HT1080 (cell line): ENCODE measurements at places on chromosomes 16 and 17.

GRCh38 chr17:74153456-74153810, 50.0 kb upstream of the RPL38 start:
- no peak for DNase-seq

GRCh38 chr16:15460601-15461000, 26.2 kb downstream of the BMERB1 start:
- no peak for DNase-seq

GRCh38 chr16:22297871-22298733, 893 bp downstream of the POLR3E start:
- peak; percentile 95 for DNase-seq

GRCh38 chr17:56297184-56297583, 143.9 kb downstream of the ANKFN1 start:
- peak; percentile 75 for DNase-seq

DNA sequence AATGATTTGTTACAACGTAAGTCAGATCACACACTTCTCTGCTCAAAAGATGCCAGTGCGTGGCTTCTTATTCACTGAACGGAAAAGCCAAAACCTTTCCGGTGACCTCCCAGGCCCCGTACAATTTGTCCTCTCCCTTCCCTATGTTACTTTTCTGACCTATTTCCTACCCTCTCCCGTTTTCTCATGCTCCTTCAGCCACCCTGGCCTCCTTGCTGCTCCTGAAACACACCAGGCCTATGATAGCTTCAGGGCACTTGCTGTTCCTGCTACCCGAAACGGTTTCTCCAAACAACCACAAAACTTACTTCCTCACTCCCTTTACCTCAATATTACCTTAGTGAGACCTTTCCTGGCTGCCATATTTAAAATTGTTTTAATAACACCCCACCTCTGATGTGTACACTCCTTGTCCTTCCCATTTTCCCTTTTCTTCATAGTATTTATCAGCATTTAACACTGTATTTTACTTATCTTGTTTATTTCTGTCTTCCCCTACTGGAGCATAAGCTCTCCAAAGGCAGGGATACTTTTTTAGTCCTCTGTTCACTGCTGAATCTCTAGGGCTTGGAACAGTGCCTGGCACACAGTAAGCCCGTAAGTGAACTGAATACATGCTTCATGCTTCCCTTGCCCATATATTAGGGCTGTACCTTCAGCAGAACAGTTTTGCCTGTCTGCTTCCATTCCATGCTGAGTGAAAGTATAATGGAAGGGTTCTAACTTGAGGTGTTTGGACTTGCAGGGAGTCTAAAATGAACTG, 10.9 kb upstream of the ARL2BP start:
- no peak for DNase-seq

DNA sequence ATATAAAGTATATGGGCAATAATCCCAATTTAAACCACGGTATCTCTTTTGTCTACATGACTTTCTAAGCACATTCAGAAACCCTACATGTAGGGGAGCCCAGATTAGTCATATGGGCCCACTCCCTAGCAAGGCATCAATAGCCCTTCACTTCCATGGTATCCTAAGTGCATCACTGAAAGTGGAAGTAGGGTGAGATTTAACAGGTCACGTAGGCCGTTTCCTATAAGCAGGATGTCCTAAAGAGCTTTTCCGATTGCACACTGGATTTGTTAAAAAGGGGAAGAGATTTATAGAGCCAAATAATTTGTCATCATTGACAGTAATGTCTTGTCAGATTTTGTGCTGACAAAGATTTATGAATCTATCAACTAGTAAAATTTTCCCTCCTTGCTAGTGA, 39.0 kb downstream of the CA4 start:
- DNase-seq, result no peak

GRCh38 chr17:65130832-65131231, 6.3 kb upstream of the RGS9 start:
- DNase-seq, result no peak

- no peak for DNase-seq
Measured at GRCh38 chr16:29111421-29111820, 126.6 kb downstream of the LAT start.

GRCh38 chr17:28365487-28365886, 488 bp upstream of the SEBOX start:
- no peak for DNase-seq

GRCh38 chr17:42704837-42705494, 22.6 kb downstream of the CNTNAP1 start:
- no peak for DNase-seq

DNA sequence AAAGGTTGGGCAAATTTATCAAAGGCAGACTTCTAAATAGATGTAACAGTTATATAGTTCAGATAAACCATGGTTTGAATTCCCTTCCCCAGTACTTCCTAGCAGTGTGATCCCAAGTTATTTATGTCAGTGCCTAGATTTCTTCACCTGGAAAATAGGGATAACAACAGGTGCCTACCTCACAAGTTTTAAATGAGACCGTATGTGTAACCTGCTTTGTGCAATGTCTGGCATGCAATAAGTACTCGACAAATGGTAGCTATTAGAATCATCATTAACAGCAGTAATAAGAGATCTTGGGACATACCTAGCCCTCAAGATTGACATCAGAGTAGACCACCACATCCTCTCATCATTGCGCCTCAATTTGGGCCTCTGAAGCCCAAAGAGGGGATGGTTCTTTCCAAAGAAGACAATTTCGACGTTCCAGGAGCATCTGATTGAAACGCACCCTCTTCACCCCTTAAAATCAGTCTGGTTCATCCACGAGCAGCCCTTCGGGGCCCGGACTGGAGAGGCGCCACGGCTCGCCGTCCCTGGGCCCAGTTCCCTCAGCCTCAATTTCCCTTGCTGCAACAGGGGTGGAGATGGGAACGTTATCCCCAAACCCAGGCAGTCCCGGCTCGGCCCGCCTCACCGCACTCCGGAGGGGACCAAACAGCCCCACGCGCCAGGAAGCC, 541 bp downstream of the ACACA start:
- peak; percentile 11 for DNase-seq

GRCh38 chr17:79532107-79532790, 78.6 kb downstream of the RBFOX3 start:
- no peak for DNase-seq

GRCh38 chr16:20903116-20903898, 2.7 kb downstream of the LYRM1 start:
- DNase-seq, result no peak

GRCh38 chr17:76243826-76244679, 3.8 kb upstream of the RNF157 start:
- no peak for DNase-seq

- DNase-seq, result peak; percentile 92
Measured at GRCh38 chr17:16419929-16420271, 4.5 kb downstream of the TRPV2 start.

DNA sequence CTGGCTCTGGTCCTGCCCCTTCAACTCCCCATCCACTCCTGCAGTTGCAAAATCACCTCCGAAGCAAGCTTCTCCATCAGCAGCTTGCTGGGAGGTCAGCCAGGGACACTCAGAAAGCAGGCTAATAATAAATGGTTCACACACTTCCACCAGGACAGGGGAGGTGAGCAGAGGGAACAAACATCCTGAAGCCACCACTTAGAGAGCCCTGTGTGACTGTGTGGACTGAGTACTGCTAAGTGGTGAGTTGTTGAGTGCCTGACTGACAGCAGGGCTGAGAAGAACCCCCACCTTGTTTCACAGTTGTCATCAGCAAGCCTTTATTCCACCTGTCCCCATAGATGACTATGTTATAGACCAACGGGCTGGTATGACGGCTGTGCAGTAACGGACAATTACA, 213.9 kb downstream of the CBLN1 start:
- no peak for DNase-seq

DNA sequence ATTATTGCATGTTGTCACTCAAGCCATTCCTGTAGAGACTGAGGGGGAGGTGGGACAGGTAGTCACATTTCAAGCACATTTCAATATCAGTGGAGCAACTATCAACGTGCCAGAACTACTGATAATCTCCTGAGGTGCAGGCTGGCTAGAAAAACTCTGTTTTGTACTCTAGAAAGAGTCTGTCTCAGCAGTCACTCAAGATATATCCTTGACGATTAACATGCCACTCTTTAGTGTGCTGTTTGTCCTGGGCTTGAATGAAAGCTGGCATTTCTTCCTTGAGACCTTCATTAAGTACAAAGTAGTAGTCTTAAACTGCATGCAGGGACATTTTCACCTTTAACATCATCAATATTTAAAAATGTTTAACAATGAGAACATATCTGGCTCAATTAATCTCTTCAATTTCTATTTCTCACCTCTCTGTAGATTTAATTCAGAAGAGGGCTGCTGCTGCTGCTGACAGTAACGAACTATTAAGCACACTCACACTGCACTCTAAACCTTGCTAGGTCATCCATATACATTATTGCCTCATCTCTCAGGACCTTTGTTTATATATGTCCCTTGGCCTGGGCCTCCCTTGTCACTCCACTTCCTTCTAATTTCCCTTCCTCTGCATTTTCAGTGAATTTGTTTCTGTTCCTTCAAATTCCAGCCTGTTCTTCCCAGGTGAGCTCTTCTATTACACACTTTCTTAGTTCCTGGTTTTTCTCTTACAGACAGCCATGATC, 412.0 kb downstream of the HAPSTR1 start:
- DNase-seq, result no peak

DNA sequence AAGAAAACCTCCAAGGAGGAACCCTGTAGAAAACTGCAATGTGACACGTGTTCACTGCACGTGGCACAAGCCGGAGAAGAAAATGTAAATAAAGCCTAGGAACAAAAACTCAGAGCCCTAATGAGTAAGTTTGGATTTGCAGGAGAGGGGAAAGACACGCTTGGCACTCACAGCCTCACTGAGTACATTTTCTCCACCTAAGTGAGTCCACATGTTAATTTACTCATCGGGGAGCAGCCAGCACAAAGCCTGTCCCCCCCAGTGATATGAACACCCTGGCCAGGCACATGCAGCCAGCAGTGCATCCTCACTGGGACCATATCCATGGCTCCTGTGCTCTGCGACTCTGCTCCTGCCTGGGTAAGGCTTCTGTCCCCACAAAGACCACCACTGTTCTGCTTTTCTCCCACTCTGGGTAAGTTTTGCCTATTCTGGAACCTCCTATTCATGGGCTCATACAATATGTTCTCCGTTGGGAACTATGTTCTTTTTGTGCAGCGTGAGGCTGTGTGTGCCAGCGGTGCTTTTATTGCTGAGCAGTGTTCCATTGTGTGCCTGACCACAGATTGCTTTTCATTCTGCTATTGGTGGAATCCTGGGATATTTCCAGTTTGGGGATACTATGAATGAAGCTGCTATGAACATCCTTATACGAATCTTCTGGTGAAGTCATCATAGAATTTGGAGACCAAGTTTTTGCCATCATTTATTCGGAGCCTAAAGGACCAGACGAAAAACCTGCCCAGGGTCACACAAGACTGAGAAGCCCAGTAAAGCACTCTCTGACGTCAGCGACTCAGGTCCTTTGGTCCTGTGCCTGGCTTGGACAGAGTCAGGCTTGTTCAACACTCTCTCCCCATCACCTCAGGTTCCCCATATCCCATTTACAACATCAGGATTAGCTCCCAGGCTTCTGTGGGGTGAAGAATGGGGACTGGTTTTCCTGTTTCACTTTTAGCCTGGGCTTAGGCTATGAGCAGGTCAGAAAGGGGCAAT, 53.3 kb downstream of the RNF112 start:
- DNase-seq, result no peak

DNA sequence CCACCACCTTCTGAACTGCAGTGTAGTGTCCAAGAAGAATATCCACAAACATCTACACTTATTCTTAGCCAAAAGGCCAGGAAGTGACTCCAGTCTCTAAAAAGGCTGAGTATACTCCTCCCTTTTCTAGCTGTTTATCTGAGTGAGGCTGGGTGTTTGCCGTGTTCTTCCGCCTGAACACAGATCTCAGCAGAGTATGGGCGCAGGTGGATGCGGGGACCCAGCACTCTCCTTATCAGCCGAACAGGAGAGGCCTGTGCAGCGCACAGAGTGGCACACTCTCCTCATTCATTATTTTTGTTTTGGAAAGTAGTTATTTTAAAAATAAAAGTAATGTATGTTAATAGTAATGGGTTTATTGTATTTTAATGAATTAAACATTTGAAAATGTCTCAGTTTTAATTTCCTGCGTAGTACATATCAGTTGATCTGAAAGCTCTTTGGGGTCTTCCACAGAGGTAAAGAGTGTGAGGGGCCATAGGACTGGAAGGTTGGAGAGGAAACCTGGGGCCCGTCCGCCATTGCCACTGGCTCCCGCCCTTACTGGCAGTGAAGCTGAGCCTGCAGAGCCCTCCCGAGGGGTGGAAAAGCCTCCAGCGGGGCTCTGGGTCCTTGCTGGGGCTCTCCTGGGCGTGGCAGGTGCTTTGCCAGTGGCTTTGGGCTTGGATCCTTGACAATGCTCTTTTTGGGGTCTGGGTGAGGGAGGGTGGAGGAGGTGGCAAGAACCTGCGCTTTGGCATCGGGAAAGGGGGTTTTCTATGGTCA, 53.8 kb downstream of the PDPK1 start:
- no peak for DNase-seq

DNA sequence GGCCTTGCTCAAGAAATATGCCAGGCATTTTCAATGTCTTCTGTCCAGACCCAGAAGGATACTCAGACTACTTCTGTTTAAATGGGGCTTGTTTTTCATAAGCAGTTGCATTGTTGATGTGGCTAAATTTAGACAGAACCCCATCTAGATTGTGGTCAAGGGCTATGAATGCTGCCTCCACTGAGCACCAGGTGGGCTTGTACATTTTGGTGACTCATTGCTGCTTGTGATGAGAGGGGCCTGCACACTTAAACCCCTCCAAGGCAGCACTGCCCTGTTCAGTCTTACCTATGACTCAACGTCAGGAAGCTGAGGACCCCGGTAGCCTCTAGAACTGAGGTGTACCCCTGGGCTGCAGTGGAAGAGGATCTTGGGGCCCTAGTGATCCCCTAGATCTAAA, 144.0 kb downstream of the PRKCA start:
- DNase-seq, result no peak

DNA sequence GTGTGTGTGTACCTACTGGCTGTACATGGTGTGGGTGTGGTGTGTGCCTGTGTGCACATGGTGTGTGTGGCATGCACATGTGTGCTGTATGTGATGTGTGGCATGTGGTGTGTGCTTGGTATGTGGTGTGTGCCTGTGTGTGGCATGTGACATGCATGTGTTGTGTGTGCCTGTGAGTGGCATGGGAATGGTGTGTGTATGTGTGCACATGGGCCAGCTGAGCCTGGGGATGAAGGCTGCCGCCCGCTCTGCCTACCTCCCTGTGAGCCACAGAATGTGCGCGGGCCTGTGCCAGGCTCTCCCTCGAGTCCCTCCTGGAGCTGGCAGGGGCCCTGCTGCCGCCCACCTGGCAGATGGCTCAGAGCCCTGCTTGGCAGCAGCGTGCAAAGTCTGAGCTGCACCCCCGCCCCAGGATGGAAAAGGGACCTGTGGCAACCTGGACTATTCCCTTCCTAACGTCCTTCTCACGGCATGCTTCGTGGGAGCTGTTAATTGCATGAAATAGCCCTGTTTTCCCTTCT, 9.3 kb downstream of the PRSS27 start:
- DNase-seq, result no peak

DNA sequence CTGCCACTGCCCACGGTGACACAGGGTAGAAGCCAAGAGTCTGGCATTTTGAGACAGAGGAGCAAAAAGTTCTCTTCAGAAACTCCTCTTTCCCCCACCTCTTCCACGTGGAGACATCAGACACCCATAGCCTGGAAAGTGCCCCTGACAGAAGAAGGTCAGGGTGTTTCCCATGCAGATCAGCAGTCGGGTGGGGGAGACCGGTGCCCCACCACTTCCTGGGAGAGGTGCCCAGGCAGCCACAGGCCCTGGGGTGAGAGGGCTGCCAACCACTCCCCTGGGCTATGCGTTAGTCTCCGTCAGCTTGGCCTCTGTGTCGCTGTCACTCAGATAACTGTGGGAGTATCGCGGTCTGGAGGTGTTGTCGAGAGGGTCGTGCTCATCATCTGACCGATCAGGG, 31.5 kb downstream of the PIPOX start:
- DNase-seq, result no peak

GRCh38 chr17:72822358-72823023, 270.0 kb downstream of the SLC39A11 start:
- DNase-seq, result no peak
